ENCODE measurements at places on chromosomes 7 and 10. TPM values are rescaled to one million over a fixed set of nuclear protein-coding genes. Genes with fewer than 3 reads are reported as not detected.

- DNase-seq = no peak
- no peak overlapping the region for H3K4me3 ChIP-seq
- H3K4me1 ChIP-seq = peaks cover 57% of the 10 kb centered on the region
- H3K27ac ChIP-seq = no peak overlapping the region
- H3K27me3 ChIP-seq = no peaks in the 10 kb centered on the region
- H3K36me3 ChIP-seq = no peaks in the 10 kb centered on the region
Measured at GRCh38 chr10:29411666-29412315, 122.9 kb downstream of the LYZL1 start.

DNA sequence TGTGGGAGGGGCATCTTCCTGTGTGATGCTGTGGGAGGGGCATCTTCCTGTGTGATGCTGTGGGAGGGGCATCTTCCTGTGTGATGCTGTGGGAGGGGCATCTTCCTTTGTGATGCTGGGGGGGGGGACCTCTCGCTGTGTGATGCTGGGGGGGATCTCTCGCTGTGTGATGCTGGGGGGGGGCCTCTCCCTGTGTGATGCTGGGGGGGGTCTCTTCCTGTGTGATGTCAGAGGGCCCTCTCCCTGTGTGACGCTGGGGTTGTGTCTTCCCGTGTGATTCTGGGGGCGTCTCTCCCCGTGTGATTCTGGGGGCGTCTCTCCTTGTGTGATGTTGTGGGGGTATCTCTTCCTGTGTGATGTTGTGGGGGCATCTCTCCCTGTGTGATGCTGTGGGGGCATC lies 27.9 kb upstream of the DPYSL4 start:
- no peaks in the 10 kb centered on the region for H3K27me3 ChIP-seq
- no peak overlapping the region for H3K4me3 ChIP-seq
- no peaks in the 10 kb centered on the region for H3K36me3 ChIP-seq
- no peak overlapping the region for H3K27ac ChIP-seq
- DNase-seq = no peak

DNA sequence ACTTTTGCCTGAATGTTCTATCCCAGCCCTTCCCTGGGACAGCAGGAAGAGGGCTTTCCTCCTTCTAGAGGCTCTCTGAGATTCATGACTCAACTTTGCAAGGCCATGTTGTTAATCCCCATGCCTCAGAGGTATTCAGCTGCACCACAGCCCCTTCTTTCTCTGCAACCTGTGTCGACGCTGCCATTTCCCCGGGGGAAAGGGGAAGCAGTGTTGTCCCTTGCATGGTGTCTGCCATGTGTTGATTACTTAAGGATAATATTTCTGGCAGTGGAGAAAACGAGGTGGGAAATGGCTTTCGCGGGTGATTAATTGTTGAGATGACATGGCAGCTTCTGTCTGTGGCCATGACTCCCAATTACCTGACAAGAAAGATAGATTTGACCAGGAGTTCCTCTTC lies 133.1 kb downstream of the SORCS3 start:
- H3K27me3 ChIP-seq = no peaks in the 10 kb centered on the region
- no peak overlapping the region for H3K4me3 ChIP-seq
- no peak for DNase-seq
- no peaks in the 10 kb centered on the region for H3K36me3 ChIP-seq
- no peaks in the 10 kb centered on the region for H3K4me1 ChIP-seq

Gene RTKN2
- total RNA-seq = not detected

DNA sequence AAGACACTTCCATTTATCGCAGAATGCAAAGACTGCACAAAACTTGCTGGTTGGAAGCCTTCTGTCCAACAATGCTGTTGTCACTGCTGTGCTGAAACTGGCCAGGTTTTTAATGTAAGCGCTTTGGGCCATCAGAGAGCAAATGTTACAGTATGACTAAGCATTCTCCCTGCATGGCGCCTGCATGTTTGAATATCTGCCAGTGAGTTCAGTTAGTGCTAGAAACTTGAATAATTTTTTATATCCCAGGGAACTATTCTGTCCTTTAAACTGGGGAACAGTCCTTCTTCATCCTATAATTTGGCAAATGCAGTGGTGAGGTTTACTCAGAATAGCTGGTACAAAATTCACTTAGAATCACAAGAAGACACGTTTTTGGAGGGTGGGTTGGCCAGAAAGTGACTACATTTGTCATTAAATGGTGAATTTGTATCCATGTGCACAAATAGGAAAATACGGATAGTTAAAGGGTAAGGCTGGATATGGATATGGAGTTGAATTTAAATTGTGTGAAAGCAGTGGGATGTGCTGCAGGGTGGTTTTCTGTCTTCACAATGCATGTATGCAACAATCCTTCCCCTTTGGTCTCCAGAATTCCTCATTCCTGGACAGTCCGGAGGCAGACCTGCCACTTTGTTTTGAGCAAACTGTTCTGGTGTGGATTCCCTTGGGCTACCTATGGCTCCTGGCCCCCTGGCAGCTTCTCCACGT lies 1.7 kb downstream of the ABCC2 start:
- DNase-seq = peak; percentile 17
- no peak overlapping the region for H3K4me3 ChIP-seq
- H3K4me1 ChIP-seq = no peaks in the 10 kb centered on the region
- no peaks in the 10 kb centered on the region for H3K27me3 ChIP-seq
- no peak overlapping the region for H3K27ac ChIP-seq

DNA sequence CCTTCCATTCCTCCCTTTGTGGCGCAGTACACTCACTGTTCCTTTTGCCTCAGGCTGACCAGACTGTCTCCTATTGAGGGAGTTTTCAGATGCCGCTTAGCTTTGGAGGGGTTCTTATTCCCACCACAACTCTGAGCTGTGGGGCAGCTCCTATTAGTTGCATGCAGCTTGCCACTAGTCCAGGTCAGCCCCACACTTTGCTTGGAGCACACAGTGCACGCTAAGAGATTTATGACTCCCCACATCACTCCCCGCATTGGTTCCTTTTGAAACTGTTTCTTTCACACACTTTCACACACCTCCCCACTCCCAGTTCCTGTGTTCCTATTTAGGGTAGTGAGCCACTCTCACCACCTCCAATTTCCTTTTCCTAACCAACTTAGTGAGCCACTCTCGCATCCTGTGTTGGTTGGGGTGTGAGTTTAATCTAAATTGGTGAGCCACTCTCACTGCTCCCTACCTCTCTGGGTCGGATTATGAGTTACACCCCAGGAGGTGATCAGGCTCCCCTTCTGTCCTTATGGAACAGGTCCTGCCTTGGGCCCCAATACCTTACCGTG lies 10.4 kb upstream of the ZNF485 start:
- no peak for DNase-seq
- H3K4me3 ChIP-seq = no peak overlapping the region
- no peaks in the 10 kb centered on the region for H3K36me3 ChIP-seq
- H3K27me3 ChIP-seq = no peaks in the 10 kb centered on the region
- no peak overlapping the region for H3K27ac ChIP-seq
- peaks cover 11% of the 10 kb centered on the region for H3K4me1 ChIP-seq

DNA sequence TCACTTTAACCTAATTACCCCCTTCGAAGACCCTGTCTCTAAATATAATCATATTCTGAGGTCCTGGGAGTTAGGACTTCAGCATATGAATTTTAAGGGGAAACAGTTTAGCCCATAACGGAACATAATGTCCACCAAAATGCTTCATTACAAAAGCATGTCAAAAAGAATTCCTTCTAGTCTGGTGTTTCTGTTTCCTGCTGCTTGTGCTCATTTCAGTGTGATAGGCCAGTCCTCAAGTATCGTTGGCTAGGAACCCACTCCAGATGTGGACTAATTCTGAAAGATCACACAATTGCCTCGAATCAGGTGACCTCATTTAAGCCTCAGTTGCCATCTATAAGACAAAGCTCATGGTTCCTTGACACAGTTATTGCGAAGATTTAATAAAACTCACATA lies 29.6 kb downstream of the INPP5F start:
- H3K36me3 ChIP-seq = no peaks in the 10 kb centered on the region
- H3K27me3 ChIP-seq = no peaks in the 10 kb centered on the region
- no peaks in the 10 kb centered on the region for H3K4me1 ChIP-seq
- no peak overlapping the region for H3K27ac ChIP-seq
- H3K4me3 ChIP-seq = no peak overlapping the region

GRCh38 chr7:136275794-136276193 lies 298.6 kb upstream of the MTPN start:
- H3K27ac ChIP-seq = no peak overlapping the region
- H3K4me3 ChIP-seq = no peak overlapping the region
- DNase-seq = no peak
- no peaks in the 10 kb centered on the region for H3K4me1 ChIP-seq

Gene OGDHL
- total RNA-seq = 1.9 TPM

DNA sequence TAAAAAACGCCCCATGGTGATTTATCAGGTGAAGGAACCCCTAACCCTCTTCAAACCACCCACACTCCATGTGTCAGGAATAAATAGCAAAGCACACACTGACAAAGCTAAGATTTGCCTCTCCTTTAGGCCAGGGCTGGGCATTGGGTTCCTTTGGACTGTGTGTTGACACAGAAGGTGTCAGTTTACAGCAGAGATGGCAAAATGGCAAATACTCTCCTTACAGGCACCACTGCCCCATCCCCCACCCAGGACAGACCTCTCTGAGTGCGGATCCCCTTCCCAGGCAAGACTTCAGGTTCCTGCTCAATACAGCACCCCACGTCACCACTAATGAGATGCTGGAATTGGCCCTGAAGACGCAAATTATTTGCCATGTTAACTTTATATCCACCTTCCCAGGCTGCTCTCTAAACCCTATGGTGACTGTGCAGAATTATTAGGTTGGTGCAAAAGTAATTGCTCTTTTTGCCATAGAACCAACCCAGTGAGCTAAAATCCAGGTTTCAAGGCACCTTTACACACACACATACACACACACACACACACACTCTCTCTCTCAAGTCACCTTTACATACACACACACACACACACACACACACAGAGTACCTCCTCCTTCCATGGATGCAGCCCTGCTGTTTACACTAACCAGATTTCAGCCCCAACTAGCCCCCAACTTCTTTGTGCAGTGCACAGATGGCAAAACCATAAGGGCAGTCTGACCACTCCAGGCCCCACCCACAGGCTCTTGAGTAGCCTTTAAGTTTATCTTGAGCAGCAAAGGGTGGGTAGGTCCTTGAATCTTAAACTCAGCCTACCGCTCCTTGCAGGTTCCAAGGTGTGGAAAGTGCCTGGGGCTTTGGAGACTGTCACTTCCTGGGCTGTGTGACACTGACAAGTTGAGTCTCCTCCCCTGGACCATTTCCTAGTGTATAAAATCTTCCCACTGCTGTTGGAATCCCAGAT lies 4.0 kb upstream of the ZCCHC24 start:
- H3K36me3 ChIP-seq = no peaks in the 10 kb centered on the region
- no peak overlapping the region for H3K27ac ChIP-seq
- H3K27me3 ChIP-seq = no peaks in the 10 kb centered on the region
- DNase-seq = no peak
- peaks cover 5% of the 10 kb centered on the region for H3K4me1 ChIP-seq
- no peak overlapping the region for H3K4me3 ChIP-seq

Gene ZFAND2A
- 19.9 TPM for total RNA-seq

DNA sequence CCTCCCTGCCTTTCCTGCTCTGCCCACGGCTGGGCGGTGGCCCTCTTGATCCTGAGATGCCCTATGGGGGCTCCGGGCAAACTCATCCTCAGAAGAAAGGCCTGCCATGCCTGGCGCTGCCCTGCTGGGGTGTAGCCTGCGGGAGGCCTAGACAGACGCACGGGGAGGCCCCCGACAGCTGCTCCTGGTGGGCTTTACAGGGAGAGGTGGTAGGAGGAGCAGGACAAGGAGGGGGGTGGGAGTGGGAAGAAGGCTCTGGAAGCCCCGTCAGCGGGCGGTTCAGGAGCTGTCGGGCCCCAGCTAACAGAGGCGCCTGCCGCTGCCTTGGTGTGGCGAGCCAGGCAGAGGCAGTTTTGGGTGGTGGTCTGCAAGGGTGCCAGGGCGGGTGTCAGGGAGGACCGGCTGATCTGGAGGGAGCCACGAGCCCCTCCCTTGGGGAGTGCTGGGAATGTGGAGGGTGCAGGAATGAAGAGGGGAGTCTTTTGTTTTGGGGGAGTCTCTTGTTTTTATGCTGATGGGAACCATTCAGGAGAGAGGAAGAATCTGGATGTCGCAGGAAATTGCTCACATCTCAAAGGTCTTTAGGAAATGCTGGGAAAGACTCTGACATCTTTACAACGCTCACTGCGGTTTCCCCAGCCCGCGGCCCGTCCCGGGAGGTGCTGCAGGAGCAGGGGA lies 63.5 kb downstream of the CFAP46 start:
- no peaks in the 10 kb centered on the region for H3K4me1 ChIP-seq
- H3K36me3 ChIP-seq = no peaks in the 10 kb centered on the region
- peaks cover 21% of the 10 kb centered on the region for H3K27me3 ChIP-seq
- no peak overlapping the region for H3K4me3 ChIP-seq

DNA sequence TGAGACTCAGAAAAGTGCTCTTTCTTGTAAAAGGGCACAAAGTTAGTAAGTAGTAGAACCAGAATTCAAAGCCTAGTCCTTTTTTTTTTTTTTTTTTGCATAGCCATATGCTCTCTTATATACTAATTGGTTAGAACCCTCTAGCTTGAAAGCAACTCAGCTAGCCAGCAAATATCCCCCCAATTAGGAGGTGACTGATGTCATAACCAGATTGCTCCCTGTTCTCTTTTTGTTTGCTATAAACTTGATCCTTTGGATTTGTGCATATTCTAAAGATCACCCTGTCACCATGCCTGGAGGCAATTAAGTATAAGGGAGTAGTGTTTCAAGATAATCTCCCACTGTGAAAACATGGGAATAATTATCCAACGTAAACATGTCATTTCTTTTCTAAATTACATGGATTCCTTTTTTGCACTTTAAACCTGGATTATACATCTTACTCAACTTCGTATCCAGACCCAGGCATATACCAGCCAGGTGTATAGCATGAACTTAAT lies 963.4 kb downstream of the CNTNAP2 start:
- H3K4me1 ChIP-seq = no peaks in the 10 kb centered on the region
- no peaks in the 10 kb centered on the region for H3K36me3 ChIP-seq
- H3K4me3 ChIP-seq = no peak overlapping the region
- H3K27me3 ChIP-seq = no peaks in the 10 kb centered on the region
- H3K27ac ChIP-seq = no peak overlapping the region

Gene CPA2
- 1.1 TPM for total RNA-seq

DNA sequence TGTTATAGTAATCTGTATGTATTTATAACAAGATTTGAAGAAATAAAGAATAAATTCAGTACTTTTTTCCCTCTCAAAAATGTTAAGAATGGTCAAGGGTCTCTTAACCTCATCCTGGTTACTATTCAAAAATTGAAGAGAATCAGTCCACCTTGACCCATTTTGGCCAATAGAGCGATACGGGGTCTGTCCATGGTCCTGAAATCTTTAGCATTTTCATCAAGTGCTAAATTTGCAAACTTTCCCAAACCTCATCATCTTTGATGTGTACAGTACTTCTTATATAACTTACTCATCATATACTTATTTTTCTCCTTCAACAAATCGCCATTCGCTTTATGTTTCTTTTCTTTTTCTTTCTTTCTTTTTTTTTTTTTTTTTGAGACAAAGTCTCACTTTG lies 23.6 kb downstream of the TMEM178B start:
- no peak for DNase-seq
- H3K4me1 ChIP-seq = no peaks in the 10 kb centered on the region
- no peaks in the 10 kb centered on the region for H3K27me3 ChIP-seq
- H3K4me3 ChIP-seq = no peak overlapping the region

DNA sequence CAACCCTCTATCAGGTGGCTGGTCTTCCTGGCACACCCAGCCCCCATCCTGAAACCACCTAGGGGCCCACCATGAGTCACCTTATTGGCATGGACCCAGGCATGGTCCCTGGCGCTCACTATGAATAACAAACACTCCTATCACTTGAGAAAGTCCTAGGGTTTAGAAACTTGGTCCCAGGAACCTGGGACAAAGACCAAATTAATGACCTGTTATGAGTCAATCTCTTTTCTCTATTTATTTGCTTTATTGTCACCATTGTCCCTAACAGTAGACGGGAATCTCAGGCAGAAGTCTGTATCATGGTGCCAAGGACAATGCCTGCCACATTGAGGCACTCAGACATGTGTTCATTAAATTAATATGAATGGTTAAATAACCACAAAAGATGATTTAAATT lies 599.6 kb upstream of the C7orf33 start:
- no peak overlapping the region for H3K4me3 ChIP-seq
- no peaks in the 10 kb centered on the region for H3K36me3 ChIP-seq
- DNase-seq = no peak
- H3K27me3 ChIP-seq = no peaks in the 10 kb centered on the region
- H3K27ac ChIP-seq = no peak overlapping the region

Measured in adrenal gland (tissue), 19 donors.